Dermis microvascular lymphatic vessel endothelial cell (primary cell): ENCODE measurements at places on chromosomes 2 and 18. TPM values are rescaled to one million over a fixed set of nuclear protein-coding genes. Genes with fewer than 3 reads are reported as not detected.

DYNAP gene
- total RNA-seq = not detected in 2 replicates

ICOS gene
- under 0.01 TPM in 1 of 2 replicates, not detected in the other for total RNA-seq

ALKAL2 gene
- total RNA-seq = not detected in 2 replicates

CYP27A1 gene
- total RNA-seq = 6.2 and 19.2 TPM in 2 replicates

SMAD7 gene
- total RNA-seq = 2.4 and 4.9 TPM in 2 replicates

PRKRA gene
- total RNA-seq = 29.7 and 31.5 TPM in 2 replicates

FEV gene
- total RNA-seq = not detected in 2 replicates

DNAJC5G gene
- 0.39 and 1.0 TPM in 2 replicates for total RNA-seq

NPPC gene
- not detected in 2 replicates for total RNA-seq

NTSR2 gene
- not detected in 2 replicates for total RNA-seq

OSBPL6 gene
- total RNA-seq = 3.9 and 8.7 TPM in 2 replicates

CTNNA2 gene
- not detected in 2 replicates for total RNA-seq

FOSL2 gene
- 18.0 and 37.3 TPM in 2 replicates for total RNA-seq

LDLRAD4 gene
- 6.7 and 20.9 TPM in 2 replicates for total RNA-seq

RSAD2 gene
- 0.25 and 0.39 TPM in 2 replicates for total RNA-seq

PSMA8 gene
- total RNA-seq = not detected in 2 replicates

NEU4 gene
- total RNA-seq = 0.13 TPM in 1 of 2 replicates, not detected in the other

CDH20 gene
- not detected in 2 replicates for total RNA-seq

SH3RF3 gene
- total RNA-seq = 4.5 and 8.9 TPM in 2 replicates

ASB18 gene
- not detected in 2 replicates for total RNA-seq

FIGN gene
- under 0.01 TPM in 2 replicates for total RNA-seq

ZNF24 gene
- 27.0 and 27.9 TPM in 2 replicates for total RNA-seq

GALR1 gene
- not detected in 2 replicates for total RNA-seq

PNPT1 gene
- 16.0 and 16.2 TPM in 2 replicates for total RNA-seq

MAB21L4 gene
- total RNA-seq = not detected in 2 replicates

IWS1 gene
- total RNA-seq = 21.7 and 26.2 TPM in 2 replicates

ABCG5 gene
- not detected in 2 replicates for total RNA-seq

AQP12B gene
- total RNA-seq = not detected in 2 replicates

THOC1 gene
- total RNA-seq = 19.0 and 20.6 TPM in 2 replicates

CDH7 gene
- not detected in 2 replicates for total RNA-seq

B3GNT7 gene
- total RNA-seq = 7.2 and 19.1 TPM in 2 replicates

RBM43 gene
- 1.6 and 1.7 TPM in 2 replicates for total RNA-seq

LAMA3 gene
- 6.5 and 7.0 TPM in 2 replicates for total RNA-seq

MC2R gene
- not detected in 2 replicates for total RNA-seq

GREB1L gene
- 2.8 and 11.3 TPM in 2 replicates for total RNA-seq

GYPC gene
- 377 and 661 TPM in 2 replicates for total RNA-seq
